Hepatocyte (in vitro differentiated cells): ENCODE measurements at places on chromosomes 12 and 14. TPM values are rescaled to one million over a fixed set of nuclear protein-coding genes. Genes with fewer than 3 reads are reported as not detected.
A peak's percentile ranks its signal among the peaks of the same experiment; 100 is the strongest.

GRCh38 chr14:90161129-90161528 lies 95.2 kb upstream of the PSMC1 start:
- no peaks in the 10 kb centered on the region for H3K36me3 ChIP-seq
- DNase-seq: no peak
- H3K27ac ChIP-seq: no peak overlapping the region
- no peaks in the 10 kb centered on the region for H3K27me3 ChIP-seq

GRCh38 chr12:120659151-120659525 lies 18.7 kb downstream of the CABP1 start:
- no peaks in the 10 kb centered on the region for H3K36me3 ChIP-seq
- H3K27ac ChIP-seq: no peak overlapping the region
- H3K4me3 ChIP-seq: no peak overlapping the region
- H3K4me1 ChIP-seq: no peaks in the 10 kb centered on the region
- DNase-seq: no peak

DNA sequence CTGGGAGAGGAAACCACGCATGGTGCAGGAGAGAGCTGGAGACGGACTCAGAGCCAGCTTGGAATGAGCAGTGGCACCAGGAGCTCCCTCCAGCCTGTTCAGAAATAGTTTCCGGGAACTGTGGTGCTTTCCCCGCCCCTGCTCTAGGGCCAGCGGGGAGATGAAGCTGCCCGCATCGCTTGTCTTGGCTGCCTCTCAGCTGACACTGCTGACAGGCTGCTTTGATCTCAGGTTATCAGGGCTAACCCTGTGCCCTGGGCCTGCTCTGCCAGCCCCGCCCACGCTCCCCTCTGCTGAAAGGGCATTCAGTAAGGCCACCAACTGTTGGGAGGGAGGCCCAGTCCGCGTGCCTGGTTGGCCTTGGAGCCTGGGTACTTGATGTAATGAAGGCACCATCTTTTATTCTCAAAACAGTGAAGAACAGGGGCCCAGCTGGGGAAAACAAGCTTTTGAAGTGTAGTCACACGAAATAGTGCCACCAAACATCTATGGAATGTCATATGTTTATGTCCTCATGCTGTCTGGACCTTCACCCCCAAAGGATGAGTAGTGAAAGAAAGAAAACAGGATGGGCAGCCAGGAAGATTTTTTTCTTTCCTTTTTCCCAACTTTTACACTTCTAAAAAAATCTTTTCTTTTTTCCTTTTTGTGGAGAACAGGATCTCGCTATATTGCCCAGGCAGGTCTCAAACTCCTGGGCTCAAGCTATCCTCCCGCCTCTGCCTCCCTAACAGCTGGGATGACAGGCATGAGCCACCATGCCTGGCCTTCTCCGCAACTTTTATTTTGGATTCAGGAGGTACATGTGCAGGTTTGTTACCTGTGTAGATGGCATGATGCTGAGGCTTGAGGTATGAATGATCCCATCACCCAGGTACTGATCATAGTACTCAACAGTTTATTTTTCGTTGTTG lies 115.9 kb upstream of the TBX3 start:
- no peaks in the 10 kb centered on the region for H3K36me3 ChIP-seq
- DNase-seq: peak; percentile 80
- H3K4me1 ChIP-seq: peaks cover 6% of the 10 kb centered on the region
- H3K4me3 ChIP-seq: no peak overlapping the region

Gene FZD10
- total RNA-seq: 1.3 and 1.7 TPM in 2 replicates

DNA sequence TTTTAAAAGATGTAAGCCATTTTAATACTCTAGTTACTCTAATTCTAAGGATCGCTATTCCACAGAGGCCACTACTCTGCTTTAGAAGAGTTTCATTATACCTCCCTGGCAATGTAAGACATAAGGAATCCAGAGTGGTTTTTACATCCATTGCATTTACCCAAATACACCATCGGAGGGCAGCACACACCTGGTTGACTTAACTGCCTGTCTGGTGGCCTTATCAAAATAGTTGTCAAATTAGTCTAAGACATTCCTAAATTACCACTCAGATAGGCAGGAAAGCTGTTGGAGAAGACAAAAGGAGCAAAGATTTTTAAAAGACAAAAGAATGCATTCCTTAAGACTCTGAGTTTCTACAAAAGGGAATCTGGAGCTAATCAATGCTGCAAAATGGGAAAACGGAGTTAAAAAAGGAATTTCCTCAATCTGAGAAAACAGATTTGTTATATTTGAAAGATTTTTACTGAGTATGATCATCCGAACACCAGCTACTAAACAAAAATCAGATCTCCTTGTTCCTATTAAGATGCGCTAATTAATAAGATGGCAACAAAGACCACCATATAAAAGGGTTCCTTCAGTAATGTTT lies 33.8 kb upstream of the FGD4 start:
- H3K4me3 ChIP-seq: no peak overlapping the region
- H3K4me1 ChIP-seq: no peaks in the 10 kb centered on the region
- no peaks in the 10 kb centered on the region for H3K27me3 ChIP-seq

Gene SYCP3
- total RNA-seq: 0.07 TPM in 1 of 2 replicates, not detected in the other

Gene CLEC4A
- total RNA-seq: not detected in 2 replicates
